ENCODE measurements at places on chromosomes 12 and 14.

- DNase-seq, result no peak
Observed at GRCh38 chr12:110600254-110600653, 13.7 kb upstream of the TCTN1 start.

GRCh38 chr12:24135158-24135850 lies 185.8 kb upstream of the SOX5 start:
- DNase-seq, result no peak

DNA sequence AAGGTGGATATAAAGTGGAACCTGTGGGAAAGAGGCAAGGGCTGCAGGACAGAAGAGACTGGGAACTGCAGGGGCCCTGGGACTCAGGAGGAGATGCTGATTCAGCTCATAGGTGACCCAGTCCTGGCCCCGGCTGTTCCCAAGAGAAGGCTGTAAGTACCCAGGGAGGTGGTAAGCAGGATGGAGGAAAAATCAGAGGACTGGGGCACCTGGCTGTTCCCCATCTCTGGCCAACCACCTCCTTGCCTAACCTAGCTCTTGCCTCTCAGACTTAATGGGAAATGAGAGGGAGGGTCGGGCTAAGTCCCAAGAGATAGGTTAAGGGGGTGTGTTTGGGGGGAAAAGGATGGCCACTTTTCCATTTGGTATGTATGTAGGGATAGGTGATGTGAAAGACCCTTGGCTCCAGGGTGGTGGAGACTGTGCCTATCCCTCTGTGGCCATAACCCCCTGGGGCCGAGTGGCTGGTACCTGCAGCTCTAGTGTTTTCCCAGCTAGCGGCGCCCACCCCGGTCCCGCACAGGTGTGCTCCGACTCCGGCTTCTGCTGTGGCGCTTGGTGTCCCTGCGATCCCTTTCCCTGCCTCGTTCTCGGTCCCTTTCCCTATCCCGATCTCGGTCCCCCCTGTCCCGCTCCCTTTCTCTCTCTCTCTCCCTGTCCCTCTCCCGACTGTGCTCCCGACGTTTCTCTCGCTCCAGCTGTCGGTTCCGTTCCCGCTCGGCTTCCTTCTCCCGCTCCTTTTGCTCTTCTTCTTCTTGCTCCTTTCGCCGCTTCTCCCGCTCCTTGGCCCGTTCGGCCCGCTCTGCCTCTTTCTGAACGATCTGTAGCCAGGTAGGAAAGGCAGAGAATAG lies 1.6 kb upstream of the CDH24 start:
- no peak for DNase-seq

DNA sequence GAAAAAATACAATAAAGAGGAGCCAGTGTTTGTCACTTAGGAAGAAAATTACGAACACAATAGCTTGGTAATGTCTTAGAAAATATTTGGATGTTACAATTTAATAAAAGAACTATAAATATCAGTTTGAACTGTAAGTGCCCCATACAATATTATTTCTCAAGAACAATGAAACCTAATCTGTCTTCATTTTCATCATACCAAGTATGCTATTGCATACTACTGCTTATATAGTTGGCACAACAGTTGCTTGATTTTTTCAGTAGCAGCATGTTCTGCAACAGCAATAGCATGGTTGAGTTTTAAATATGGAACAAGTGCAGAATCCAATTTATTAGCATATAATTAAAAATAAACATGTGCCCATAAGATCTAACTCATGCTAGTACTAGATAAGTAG lies 564.6 kb downstream of the C12orf50 start:
- no peak for DNase-seq

- no peak for DNase-seq
Observed at GRCh38 chr12:87848248-87848868, 180.8 kb downstream of the C12orf50 start.

GRCh38 chr14:84674636-84675035 lies 855.3 kb upstream of the FLRT2 start:
- no peak for DNase-seq

DNA sequence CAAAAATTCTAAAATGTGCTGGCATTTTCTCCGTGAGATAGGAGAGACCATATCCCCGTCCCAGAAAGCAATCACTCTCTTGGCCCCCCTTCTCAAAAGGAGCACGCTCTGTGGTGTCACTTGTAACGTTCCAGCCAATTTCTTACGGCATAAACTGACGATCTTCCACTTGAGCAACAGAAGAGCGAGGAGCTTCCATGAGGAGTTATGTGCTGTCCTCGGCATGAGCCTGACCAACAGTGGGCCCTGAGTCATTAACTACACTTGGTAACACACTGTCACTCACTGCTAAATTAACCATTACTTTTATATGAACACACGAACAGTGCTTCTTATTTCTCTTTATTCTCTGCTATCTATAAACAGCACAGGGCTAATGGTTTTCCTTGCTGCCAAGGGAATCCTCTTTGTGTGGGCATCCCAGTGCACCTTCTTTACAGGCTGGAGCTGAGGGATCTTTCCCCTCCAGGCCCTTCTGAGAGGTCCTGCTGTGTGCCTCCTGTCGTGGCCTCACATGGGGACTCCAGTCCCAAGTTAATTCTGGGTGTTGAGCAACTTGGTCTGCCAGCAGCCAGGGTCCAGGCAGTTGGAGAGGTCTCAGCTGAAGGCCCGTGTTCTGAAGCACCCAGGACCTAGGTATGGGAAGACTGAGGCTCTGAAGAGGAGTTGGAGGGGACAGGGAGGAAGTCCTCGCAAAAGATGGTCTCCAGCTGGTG lies 9.4 kb downstream of the SLC6A13 start:
- DNase-seq, result no peak

GRCh38 chr12:46368138-46368537 lies 4.4 kb downstream of the SLC38A2 start:
- no peak for DNase-seq

DNA sequence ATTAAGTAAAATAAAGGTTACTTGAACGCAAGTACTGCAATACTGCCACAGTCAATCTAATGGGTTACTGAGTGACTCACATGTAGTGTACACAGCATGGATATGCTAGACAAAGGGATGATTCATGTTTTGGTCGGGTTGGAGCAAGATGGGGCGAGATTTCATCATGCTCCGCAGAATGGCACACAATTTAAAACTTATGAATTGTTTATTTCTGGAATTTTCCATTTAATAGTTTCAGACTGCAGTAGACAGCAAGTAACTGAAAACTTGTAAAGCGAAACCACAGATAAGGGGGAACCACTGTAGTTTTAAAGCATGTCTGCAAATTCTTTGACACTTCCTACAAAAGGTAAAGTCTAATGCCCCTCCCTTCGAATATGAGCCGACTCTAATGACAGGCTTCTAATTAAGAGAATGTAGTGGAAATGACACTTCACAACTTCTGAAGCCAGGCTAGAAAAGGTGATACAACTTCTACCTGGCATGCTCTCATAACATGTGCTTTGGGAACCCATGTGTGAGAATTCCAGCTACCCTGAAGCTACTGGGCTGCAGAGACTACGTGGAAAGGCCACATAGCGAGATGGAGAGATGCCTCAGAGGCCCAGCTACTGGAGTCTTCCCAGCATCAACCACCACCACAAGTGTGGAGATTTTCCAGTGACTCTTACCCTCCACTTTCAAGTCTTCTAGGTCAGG lies 13.9 kb upstream of the TCP11L2 start:
- DNase-seq, result no peak

GRCh38 chr12:76628745-76629144 lies 69.2 kb upstream of the OSBPL8 start:
- DNase-seq, result no peak

GRCh38 chr14:82549306-82549990 lies 1015.8 kb upstream of the SEL1L start:
- no peak for DNase-seq

GRCh38 chr14:61570549-61571290 lies 124.6 kb upstream of the HIF1A start:
- DNase-seq, result no peak

DNA sequence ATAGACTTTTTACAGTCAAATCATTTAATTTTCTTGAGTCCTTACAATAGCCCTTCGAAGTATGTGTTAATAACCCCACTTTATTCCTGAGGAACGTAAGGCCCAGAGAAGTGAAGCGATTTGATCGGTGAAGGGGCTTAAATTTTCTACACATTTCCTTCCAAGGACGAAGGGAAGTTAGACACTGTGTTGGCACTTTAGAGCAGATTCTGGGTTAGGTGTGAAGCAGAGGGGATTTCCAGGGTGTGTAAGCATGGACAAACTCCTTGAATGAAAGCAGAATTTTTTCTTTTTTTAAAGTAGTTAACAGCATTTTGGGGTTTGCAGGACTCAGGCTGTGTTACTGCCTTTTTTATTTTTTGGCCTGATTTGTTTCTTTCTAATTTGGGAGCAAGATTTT lies 38.9 kb downstream of the PRORP start:
- DNase-seq, result no peak

All from activated CD8-positive, alpha-beta memory T cell treated with anti-CD3 and anti-CD28 coated beads for 1 hour (primary cell).